Activated CD4-positive, alpha-beta T cell treated with anti-CD3 and anti-CD28 coated beads for 1 hour (primary cell): ENCODE measurements at places on chromosomes 3 and 15.

- no peak for DNase-seq
Observed at GRCh38 chr15:100988857-100989256, 69.7 kb downstream of the LRRK1 start.

DNA sequence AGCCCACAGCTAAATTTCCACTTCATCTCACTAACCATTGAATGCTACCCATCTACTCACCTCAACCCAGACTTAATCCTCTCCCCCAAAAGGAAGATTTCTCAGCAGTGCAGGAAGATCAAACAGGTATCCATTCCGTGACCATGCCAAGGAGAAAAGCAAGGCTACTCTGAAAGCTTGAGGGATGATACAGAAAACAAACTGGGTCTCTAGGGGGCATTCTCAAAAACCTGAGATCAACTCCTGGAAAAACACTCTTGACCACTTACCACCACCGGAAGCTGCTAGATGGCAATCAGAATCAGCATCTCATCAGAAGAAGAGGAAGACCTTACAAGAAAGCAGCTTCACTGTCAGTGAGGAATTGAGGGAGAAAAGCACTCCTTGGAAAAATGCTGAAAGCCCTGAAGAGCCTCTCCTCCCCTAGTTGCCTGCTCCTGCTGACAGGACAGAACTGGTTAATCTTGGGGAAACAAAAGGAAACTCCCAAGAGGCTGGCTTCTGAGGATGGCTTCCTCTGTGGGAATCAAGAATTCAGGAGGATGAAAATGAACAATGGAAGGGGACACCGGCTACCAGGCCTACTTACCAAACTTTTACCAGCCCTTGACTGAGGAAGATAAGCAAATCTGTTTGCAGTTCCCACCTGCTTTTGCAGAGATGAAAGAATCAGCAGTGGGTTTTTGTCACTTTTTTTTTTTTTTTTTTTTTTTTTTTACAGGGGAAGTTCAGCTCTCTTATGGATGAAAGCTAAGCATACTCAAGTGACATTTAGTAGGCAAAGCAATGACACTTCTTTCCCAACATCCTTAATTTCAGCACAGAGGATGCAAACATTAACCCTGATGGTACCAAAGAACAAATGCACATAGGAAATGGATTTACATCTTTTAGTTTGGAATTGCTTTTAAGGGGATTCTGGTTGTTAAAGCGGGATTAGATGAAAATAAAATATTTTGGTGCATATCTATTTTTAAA lies at the start of gene ATP8B4:
ATP8B4 (minus strand) TSS at position 171 of the 978 bp plus-strand sequence. CDS start 12,267 bp downstream, outside the sequence.
- DNase-seq, result no peak

- no peak for DNase-seq
Observed at GRCh38 chr3:122975924-122976293, 51.7 kb downstream of the SEMA5B start.

GRCh38 chr15:40714144-40714543 lies 19.2 kb downstream of the RAD51 start:
- no peak for DNase-seq

GRCh38 chr3:58202917-58203360 lies 7.8 kb downstream of the DNASE1L3 start:
- no peak for DNase-seq

DNA sequence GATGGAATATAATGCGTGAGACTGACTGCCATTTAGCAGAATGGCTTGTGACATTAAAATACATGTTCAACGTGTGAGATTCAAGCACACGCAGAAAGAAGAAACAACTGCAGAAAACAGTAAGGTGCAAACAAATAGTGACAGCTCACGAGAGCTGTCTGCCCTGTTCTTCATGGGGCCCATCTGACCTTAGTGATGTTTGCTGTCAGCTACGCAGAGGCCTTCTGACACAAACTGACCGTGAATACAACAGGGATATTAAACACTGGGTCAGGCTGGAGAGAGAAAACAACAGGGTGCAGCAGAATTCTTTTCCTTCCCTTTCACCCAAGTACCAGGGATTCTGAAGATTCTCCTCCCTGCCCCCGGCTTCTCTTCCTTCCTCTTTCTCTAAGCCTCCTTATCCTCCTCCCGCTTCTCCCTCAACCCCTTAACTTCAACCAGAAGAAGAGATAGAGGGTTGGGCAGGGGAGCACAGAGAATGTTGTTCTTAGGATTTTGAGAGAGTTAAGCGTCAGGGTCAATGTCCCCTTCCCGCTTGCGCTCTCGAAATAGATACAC lies 2.1 kb downstream of the TNFAIP8L3 start:
- no peak for DNase-seq

DNA sequence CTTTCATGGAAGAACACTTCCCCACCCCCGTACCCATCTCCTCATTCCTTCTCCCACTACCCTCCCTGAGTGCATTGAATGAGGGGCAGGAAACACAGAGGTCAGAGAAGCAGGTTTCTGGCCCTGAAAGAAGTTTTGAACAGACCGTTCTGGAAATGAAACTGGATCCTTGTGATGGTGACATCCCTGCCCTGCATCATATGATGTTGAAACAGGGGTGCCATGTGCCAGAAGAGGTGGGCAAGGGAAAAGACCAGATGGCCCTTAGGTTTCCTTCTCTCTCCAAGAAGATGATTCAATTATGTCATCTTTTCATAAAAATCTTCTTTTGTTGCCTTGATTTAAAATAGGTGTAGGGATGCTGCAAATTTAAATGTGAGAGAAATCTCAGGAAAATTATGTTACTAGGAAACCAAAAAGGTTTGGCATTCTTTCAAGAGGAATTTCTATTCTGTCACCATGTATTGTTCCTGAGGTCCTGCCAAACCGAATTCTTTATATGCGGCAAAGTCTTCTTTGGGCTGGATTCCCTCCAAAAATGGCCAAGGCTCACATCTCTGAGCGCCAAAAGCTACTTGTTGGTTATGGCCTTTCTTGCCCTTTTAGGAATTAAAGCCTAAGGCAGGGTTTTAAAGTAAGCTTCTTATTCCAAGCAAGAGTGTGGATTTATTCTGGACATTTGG lies 19.9 kb upstream of the TNFAIP8L3 start:
- no peak for DNase-seq

GRCh38 chr3:148705314-148705713 lies 7.6 kb downstream of the AGTR1 start:
- no peak for DNase-seq

- no peak for DNase-seq
Observed at GRCh38 chr15:81942157-81942556, 103.7 kb downstream of the MEX3B start.

DNA sequence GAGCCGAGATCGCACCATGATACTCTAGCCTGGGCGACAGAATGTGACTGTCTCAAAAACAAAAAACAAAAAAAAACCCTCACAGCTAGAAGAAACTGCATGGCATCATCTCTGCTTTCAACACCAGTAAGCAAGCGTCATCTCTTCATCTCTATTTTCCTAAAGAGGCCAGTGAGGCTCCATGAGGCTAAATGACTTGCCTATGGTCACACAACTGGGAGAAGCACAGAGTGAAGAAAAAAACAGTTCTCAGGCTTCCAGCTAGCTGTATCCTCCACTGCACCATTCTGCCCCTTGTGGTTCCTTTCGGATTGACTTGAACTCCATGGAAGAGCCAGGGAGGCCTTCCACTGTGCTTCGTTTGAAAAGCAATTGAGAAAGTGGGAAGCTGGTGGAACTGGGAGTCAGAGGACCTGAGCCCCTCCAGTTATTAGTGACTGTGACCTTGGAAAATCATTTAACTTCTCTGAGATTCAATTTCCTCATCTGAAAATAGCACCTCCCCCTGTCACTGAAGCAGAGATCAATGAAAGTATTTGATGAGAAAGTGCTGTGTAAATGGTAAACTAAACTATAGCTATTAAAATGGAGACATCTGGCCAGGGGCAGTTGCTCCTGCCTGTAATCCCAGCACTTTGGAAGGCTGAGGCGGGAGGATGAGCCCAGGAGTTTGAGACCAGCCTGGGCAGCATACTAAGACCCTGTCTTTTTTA lies 32.1 kb upstream of the DENND4A start:
- no peak for DNase-seq

DNA sequence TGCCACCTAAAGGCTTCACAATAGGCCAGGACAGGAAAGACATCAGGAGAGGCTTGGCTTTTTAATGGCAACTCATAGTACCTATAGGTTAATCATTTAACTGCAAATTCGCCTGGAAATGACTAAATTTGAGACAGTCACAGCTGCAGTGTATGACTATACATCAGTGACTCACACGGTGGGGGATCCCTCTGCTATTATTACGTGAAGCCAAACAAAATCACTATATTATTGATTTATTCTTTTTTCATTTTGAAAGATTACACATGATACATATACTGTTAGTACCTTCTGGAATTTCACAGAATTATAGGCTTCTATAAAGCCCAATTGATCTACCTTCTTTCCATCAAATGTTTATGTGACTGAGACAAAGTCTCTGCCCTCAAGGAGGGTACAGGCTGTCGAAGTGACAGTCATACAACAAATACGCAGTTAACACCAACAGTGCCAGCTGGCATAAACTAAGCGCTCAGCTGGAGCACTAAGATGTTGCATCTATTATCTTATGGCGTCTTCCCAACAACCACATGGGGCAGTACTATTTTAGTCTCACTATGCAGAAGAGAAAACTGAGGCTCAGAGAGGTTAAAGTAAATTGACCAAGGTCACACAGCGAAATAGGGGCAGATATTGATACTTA lies 82.0 kb upstream of the LMOD3 start:
- no peak for DNase-seq

DNA sequence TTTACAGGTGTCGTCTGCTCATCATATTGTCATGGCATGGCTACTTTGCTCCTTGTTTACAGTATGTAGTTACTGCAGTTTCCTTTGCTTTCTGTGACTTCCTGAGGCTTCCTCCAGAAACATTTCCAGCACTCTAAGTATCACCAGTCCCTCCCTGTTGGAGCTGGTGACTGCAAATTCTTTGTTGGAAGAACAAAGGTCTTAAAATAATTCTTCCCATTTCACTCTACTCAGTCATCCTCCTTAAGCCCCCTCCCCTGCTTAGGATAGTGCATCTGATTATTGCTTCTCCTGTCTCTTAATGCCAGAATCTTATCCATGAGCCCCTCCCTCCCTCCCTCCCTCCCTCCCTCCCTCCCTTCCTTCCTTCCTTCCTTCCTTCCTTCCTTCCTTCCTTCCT lies 72.0 kb downstream of the C3orf38 start:
- no peak for DNase-seq

- DNase-seq, result no peak
Observed at GRCh38 chr15:101482526-101483371, 6.8 kb downstream of the PCSK6 start.

DNA sequence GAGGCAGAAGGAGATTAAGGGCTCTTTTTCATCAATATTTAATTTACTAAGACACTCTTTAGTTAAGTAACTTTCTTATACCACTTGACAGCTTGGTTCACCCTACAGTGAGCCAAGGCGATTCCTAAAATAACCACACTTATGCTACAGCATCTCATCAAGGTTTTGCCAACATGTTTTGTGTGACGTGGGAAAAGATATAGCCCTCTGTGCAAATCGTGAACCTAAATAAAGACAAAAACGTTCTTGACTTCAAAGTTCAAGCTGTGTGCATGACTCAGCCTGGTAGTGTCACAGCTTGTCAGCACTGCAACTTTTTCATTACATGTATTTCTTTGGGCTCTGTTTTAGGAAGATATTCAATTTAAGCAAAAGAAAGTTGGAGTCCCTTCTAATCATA lies 297.0 kb upstream of the EPHA3 start:
- no peak for DNase-seq

GRCh38 chr3:160811237-160811548 lies 55.2 kb downstream of the PPM1L start:
- no peak for DNase-seq

GRCh38 chr15:100663915-100664281 lies 61.5 kb downstream of the ASB7 start:
- DNase-seq, result no peak

GRCh38 chr3:59540241-59540640 lies 490.4 kb upstream of the CFAP20DC start:
- DNase-seq, result no peak

GRCh38 chr3:59783468-59783988 lies 733.7 kb upstream of the CFAP20DC start:
- no peak for DNase-seq

GRCh38 chr3:98735761-98736269 lies 27.3 kb upstream of the ST3GAL6 start:
- no peak for DNase-seq

- DNase-seq, result no peak
Observed at GRCh38 chr3:107446706-107447105, 69.5 kb downstream of the CCDC54 start.

GRCh38 chr15:42042602-42043400 lies 22.0 kb upstream of the PLA2G4E start:
- DNase-seq, result no peak

- no peak for DNase-seq
Observed at GRCh38 chr15:58213587-58214338, 75.6 kb downstream of the AQP9 start.

GRCh38 chr3:59386165-59386564 lies 336.3 kb upstream of the CFAP20DC start:
- no peak for DNase-seq

GRCh38 chr3:178223876-178224275 lies 312.4 kb upstream of the KCNMB2 start:
- DNase-seq, result no peak

DNA sequence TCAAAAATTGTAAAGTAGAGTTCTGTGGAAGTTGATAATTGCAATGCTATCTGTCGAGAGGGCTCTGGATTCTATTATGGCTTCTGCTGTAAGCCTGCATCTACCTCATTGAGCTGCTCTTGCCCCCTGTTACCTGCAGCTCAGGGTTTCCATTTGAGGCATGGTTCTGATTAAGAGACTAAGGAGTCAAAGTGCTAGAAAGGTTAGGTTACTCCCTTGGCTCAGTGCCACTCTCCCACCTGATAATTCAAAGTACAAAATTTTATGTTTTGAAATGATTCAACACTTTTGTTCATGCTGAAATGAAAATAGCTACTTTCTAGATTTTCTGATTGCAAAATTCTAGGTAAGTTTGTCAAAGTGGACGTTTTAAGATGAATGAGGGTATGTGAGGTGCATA lies 220.5 kb upstream of the SATB1 start:
- no peak for DNase-seq

DNA sequence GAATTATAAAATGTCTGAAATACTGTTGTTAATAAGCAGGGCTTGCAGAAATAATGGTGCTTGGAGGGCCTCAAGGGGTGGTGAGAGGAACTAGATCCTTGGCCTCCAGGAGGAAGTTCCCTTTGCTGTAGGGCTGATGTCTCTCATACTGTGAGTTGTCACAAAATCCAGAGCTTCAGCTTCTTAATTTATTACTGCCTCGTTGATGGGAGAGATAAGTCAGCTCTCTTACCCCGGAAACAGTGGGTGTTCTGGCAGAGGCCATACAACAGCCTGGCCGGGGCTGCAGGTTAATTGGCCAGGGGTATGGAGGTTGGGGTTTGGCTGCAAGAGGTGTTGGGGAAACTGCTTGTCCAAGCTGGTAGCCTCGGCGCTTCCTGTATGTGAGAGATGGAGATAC lies 15.5 kb downstream of the MAPKAPK3 start:
- no peak for DNase-seq

DNA sequence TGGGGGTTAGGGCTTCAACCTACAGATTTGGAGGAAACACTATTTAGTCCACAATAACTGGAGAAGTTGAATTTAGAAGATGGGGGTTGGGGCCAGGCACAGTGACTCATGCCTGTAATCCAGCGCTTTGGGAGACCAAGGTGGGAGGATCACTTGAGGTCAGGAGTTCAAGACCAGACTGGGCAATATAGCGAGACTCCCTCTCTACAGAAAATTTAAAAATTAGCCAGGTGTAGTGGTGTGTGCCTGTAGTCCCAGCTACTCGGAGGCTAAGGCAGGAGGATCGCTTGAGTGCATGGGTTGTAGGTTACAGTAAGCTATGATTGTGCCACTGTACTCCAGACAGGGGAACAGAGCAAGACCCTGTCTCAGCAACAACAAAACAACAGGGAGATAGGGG lies 5.0 kb upstream of the DYNLT2B start:
- DNase-seq, result no peak

GRCh38 chr3:100057716-100058575 lies 56.4 kb downstream of the FILIP1L start:
- DNase-seq, result no peak
